ENCODE measurements at places on chromosomes 7 and 10.
A peak's percentile ranks its signal among the peaks of the same experiment; 100 is the strongest.

GRCh38 chr10:30386801-30387588, 37.9 kb upstream of the MTPAP start:
- no peak for DNase-seq

- no peak for DNase-seq
Measured at GRCh38 chr10:71255808-71256660, 43.7 kb downstream of the UNC5B start.

DNA sequence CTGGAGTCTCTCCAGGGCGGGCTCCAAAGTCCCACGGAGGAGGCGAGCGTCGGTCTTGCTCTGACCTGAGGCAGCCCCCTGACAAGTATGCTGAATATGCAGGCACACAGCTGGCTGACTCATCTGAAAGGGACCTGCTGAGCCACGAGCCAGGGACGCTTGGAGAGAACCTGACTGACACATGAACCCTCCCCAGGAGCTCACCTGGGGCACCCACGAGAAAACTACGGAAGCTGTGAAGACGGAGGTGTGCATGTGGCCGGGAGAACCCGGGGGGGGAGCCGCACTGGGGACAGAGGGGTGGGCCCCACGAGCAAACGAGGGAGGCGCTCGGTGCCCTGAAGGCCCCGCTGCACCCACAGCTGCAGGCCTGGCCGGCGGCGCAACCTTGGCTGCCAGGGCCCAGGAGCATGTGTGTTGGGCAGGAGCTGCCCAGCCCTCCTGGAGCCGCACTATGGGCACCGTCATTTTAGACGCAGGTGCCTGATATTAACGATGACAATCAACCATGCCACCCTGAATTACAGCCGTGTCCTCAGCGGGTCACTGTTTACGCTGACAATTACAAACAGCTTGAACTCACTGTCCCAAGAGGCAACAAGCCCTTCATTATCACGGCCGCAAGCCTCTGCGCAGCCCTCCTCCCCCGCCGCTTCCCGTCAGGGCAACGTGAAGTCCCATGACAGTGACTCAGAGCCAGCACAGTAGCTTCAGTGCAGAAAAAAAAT, 64.7 kb downstream of the DIP2C start:
- DNase-seq = no peak

GRCh38 chr10:14306190-14306589, 24.5 kb downstream of the FRMD4A start:
- DNase-seq = no peak

DNA sequence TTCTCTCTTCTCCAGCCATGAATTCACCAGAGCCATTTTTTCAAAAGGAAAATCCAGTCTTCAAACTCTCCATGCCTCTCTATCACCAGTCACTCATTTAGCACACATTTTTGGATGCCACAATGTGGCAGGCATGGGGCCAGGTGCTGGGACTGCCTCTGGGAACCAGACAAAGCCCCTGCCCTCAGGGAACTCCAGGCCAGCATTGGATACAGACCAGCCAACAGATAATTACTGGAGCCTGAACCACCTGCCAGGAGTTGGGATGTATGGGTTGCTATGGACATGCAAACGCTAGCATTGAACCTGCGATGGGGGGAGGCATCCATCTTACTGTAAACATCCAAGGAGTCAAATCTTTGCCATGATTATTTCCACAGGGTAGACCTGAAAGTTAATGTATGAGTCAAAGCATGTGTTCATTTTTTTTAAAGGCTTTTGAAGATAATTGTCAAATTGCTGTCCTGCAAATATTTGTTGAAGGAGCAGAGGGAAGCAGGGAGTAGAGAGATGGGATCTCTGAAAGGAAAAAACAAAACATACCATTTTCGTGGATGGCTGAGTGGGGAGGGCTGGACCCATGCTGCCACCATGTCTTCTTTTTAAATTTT, 43.2 kb downstream of the SRRM3 start:
- no peak for DNase-seq

- no peak for DNase-seq
Measured at GRCh38 chr7:151240942-151241754, 7.3 kb downstream of the SMARCD3 start.

GRCh38 chr7:32119790-32120196, 49.6 kb upstream of the PDE1C start:
- no peak for DNase-seq

GRCh38 chr7:73879977-73880681, 19.2 kb downstream of the TMEM270 start:
- no peak for DNase-seq

- no peak for DNase-seq
Measured at GRCh38 chr10:27035163-27035562, 65.1 kb downstream of the ANKRD26 start.

GRCh38 chr7:22137466-22137865, 191.8 kb upstream of the CDCA7L start:
- no peak for DNase-seq

GRCh38 chr10:99449023-99449422, 18.6 kb upstream of the GOT1 start:
- no peak for DNase-seq

- no peak for DNase-seq
Measured at GRCh38 chr7:79622781-79623180, 169.3 kb upstream of the MAGI2 start.

GRCh38 chr10:14554491-14555205, 220.0 kb downstream of the FAM107B start:
- DNase-seq = no peak

DNA sequence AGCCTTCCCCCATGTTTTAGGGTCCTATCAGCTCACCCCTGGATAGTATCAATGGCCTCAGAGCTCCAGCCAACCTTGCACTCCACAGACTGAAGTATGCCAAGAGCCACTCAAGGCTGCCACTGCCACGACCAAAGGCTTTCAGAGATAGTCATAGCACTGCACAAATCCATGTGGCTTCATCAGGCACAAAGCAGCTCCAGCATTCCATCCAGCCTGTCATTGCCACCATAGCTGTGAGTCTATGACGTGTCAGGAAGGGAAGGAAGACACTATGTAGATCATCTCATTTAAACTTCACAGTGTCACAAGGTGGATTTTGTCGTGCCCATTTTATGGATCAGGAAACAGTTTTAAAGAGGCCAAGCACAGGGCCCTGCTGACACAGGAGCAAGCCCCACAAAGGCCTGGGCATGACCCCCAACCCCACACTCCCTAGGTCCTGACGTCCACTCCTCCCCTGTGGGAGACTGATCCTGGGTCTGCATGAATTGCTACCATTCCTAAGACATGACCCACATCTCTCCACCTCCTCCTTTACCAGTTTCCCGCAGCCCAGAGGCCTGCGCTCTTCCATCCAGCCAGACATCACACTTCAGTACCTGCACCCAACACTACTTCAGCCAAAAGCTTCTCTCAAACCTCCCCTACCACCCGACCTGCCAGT, 119.4 kb downstream of the DIP2C start:
- no peak for DNase-seq

- no peak for DNase-seq
Measured at GRCh38 chr10:47184273-47184672, 115.7 kb upstream of the GDF10 start.

DNA sequence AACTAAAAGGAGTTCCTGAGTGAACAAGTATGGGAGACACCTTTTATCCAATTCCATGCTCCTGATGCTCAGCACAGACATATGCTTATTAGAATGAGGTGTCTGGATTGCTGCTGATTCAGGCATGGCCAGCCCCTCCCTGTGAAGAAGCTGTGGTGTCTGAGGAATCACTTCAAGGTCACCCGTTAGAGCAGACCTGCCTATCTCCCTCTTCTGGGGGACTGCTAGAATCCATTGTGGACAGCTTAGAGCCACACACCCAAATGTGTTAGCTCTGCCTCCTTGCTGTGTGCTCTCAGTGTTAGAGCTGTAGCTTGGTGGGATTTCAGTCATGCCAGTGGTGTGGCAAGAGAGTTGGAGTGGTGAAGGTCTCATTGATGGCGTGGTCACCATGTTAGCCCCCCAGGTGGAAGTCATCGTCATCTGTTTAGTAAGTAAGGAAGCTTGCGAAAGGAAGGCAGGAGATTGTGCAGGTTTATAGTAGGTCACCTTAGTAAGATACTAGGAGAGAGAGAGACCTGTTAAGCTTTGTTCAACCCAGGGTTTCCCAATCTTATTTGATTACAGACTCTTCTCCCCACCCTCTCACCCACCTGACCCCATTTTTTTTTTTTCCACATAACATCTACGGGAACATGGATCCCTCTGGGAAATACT, 12.8 kb downstream of the PRXL2A start:
- no peak for DNase-seq

GRCh38 chr10:81843042-81843441, 32.0 kb upstream of the NRG3 start:
- DNase-seq = no peak

- no peak for DNase-seq
Measured at GRCh38 chr10:121961456-121961855, 13.6 kb downstream of the NSMCE4A start.

- no peak for DNase-seq
Measured at GRCh38 chr7:149216402-149216801, 21.1 kb downstream of the ZNF282 start.

DNA sequence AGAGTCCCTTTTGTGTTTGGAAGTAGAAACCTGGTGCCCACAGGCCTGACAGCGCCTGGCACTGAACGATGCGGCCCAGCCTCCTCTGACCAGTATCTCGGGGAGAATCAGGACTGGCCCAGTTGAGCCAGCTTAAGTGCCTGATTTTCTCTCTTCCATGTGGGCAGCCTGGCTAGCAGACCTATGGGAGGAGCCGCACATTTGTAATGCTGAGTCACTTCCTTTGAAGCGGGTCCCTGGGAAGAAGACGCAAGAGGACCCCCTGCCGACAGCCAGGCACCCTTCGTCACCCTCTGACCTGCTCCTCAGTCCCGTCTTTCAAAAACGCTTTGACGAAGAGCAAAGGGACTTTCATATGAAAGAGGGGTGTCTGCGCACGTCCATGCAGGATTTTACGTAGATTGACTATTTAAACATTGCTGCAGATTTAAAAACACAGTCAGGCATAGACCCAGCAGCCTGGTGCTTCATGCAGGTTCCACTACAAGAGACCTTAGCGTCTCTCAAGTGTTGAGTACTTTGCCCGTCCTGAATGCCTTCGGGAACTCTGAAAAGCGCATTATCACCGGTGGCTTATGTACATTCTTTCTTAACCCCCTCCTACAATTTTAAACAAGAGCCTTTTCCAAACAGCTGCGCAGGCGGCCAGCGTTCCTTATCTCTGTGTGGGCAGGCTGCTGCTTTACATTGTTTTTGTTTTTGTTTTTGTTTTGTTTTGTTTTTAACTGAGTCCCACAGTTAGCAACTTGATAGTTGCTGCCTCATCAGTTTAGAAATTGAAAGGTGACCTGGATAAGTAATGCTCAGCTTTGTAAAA, 36.5 kb upstream of the AP5Z1 start:
- peak; percentile 36 for DNase-seq

Data from stimulated activated CD4-positive, alpha-beta T cell treated with anti-CD3 and anti-CD28 coated beads, Interleukin-4, amount 100 ng/mL, for 24 hours (primary cell).